Natural killer cell treated with Interleukin-12 subunit alpha and Interleukin-12 subunit beta and Interleukin-15 and Interleukin-18, amount 100 ng/mL, for 72 hours (primary cell): ENCODE measurements at places on chromosomes 16 and 17. TPM values are rescaled to one million over a fixed set of nuclear protein-coding genes. Genes with fewer than 3 reads are reported as not detected.

The PRR11 gene
- total RNA-seq: 34.8 TPM

The CLDN7 gene
- 0.73 TPM for total RNA-seq

GRCh38 chr17:6712854-6713129 is 377 bp downstream of the SLC13A5 start:
- H3K27me3 ChIP-seq: peaks cover 50% of the 10 kb centered on the region
- DNase-seq: no peak
- no peaks in the 10 kb centered on the region for H3K36me3 ChIP-seq
- H3K27ac ChIP-seq: no peak overlapping the region
- H3K4me3 ChIP-seq: no peak overlapping the region

DNA sequence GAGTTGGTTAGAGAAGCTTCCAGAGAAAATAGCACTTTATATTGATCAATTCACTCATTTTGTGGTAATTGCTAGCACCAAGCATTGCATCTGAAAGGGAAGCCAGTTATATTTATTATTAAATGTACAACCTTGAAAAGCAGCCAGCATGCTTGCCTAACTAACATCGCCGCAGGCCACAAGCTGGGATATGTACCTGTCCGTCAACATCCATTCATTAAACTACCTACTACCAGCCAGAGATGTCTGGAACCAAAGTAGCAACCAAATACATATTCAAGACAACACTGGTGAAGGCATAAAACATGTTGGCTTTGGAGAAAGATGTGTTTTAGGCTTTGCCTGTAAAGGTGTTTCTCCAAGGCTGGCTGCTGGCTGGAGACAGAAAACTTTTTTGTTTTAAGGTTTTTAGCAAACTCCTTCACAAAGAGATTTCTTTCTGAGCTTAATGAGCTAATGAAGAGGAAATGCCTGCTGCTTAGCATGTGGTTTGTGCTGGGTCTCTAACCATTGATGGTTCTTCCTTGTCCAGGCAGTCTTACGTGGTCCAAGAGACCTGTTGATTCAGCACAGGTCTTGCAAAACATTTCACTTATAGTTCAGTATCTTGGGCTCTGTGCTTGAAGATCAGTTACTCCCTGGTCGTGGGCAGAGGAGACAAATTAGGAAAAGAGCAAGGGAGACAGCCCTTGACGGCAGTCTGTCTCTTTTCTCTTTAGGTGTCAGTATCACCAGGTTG is 3.1 kb downstream of the ITPRIPL2 start:
- H3K4me3 ChIP-seq: peak overlapping the region; percentile 83
- peak overlapping the region; percentile 77 for H3K27ac ChIP-seq
- H3K4me1 ChIP-seq: peaks cover 13% of the 10 kb centered on the region
- peaks cover 20% of the 10 kb centered on the region for H3K27me3 ChIP-seq

DNA sequence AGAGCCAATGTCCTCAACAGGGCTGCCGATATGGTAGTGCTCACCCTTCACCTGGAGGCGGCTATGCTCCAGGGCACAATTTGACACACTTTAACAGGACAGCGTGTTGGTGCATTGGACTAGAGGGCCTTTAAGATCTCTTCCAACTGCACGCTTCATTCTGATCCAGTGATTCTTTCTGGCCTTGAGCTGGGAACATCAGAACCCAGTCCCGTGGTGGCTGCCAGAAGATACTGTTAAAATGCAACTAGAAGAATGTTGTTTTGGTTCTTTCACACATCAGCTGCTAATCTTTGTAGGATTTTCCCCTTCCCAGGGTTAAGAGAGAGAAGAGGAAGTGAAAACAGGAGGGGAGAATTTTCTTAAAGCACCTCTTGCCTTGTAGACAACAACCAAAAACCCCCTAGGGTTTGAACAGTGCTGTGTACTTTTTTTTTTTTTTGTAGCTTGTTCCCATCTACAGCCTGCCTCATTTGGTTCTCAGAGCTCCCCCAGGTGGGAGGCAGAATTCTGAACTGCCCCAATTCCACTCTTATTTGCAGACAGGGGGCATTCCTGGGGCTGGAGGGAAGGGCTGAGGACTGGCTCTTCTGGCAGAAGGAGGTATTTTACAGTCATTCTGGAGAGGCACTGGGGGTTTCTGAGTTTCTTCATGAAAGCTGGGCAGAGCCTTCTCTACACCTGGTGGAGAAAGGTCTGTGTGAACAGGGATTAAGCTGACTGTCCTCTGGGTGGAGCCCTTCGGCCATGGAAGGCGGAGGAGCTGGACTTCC is 32.4 kb downstream of the SMARCE1 start:
- H3K4me1 ChIP-seq: peaks cover 48% of the 10 kb centered on the region
- no peak for DNase-seq
- H3K27me3 ChIP-seq: peaks cover 3% of the 10 kb centered on the region
- peak overlapping the region; percentile 80 for H3K27ac ChIP-seq
- peak overlapping the region; percentile 65 for H3K4me3 ChIP-seq

GRCh38 chr17:2395258-2396181 is 5.3 kb downstream of the MNT start:
- peak overlapping the region; percentile 71 for H3K27ac ChIP-seq
- H3K36me3 ChIP-seq: no peaks in the 10 kb centered on the region
- H3K4me3 ChIP-seq: peak overlapping the region; percentile 64
